ENCODE measurements at places on chromosomes 13 and 19.

DNA sequence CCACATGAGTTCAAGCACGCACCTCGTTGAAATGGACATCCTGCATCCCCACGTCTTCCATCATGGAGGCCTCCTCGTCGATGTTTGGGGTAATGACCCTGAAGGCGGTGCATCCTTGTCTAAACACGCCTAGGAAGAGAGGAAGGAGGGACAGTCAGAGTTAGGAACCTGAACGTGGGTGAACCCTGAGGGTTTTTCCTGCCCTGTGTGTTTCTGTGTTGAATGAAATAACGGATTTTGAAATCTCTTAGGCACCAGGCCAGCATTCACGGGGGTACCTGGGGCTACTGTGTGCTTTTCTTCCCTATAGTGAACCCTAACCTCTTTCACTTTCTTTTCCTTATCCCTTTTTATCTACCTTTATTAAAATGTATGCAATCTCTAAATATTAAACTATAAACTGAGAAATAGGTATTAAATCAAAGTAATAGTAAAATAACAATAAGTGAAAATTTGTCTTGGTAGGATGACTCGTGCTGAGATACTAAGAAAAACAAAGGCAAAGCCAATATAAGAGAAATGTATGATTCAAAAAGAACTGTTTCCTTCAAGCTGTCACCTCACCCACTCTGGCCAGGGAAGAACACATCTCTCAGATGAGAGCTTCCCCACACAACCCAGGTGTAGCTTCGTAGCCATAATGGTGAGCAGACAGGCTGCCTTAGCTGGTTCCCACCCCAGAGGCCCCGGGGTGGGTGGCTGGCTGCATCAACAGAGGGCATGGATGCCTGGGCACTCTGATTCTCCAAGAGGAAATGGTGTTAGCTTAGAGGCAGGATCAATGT lies 72.1 kb upstream of the SLC15A1 start:
- no peak for DNase-seq

GRCh38 chr13:27120811-27121210 lies 50.8 kb downstream of the USP12 start:
- DNase-seq = no peak

DNA sequence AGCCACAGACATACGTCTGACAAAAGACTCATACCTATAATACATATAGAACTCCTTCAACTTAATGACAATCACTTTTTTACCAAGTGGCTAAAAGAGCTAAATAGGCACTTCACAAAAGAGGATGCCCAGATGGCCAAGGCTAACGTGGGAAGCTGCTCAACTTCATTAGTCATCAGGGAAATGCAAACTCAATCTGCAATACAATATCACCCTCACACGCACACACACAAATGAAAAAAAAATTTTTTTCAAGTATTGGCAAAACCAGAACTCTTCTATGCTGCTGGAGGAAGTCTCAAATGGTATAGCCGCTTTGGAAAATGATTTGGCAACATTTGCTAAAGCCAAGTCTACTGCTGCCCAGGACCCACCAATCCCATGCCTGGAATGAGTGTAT lies 14.6 kb upstream of the DNMT1 start:
- no peak for DNase-seq

DNA sequence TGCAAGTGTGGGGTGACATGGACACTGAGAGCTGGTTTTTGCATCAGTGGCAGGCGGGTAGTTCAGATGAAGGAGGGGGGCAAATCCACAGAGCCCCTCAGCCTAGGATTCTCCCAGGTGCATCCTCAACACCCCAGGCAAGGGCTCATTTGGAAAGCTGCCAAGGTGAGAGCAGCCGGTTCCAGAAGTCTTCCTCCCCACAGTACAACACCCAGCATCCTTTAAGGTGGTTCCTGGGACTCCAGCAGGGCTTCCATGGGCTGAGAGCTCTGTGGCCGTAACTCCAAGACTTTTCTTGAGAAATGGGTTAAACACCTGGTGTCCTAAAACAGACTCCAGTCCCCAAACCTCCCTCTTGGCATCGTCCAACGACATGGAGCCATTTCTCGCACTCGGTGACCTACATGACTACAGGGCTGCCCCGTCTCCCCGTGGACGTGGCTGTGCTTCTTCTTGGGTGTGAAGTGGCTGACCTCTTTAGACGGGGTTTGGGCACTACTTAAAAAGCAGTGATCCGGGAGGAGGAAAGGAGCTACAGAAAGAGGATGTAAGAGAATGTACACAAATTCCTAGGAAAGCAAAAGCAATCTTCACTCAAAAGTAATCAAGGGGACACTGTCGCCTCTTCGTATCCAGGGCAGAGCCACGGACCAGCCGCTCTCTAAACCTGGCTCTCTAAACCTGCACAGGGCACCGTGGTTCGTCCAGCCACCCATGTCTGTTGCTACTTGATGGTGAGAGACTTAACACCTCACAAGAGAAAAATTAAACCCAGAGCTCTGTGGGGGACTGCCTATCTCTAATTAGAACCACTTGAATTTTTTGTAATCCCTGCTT lies 25.5 kb downstream of the RANBP3 start:
- DNase-seq = no peak

GRCh38 chr13:51995677-51996551 lies 15.3 kb downstream of the ATP7B start:
- no peak for DNase-seq

GRCh38 chr13:25752957-25753551 lies 298.8 kb downstream of the SHISA2 start:
- peak; percentile 50 for DNase-seq

- DNase-seq = no peak
These were observed 56.0 kb downstream of the IFT88 start for GRCh38 chr13:20623000-20623399.

DNA sequence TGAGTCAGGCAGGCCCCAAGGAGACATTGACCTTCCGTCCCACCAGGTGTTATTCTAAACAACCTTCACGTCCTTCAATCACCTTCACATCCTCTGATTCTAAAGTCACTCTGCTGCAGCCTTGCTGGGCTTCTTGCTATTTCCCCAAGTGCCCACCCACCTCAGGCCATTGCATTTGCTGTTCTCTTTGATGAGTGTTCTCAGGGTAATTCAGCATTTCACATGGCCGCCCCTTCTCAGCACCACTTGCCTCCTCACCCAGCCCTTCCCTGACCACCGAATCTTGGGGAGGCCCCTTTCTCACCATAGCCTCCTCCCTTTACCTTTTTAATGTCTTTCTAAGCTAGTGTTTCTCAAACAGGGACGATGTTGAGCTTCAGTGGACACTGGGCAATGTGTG lies 4.6 kb downstream of the ZNF805 start:
- no peak for DNase-seq

DNA sequence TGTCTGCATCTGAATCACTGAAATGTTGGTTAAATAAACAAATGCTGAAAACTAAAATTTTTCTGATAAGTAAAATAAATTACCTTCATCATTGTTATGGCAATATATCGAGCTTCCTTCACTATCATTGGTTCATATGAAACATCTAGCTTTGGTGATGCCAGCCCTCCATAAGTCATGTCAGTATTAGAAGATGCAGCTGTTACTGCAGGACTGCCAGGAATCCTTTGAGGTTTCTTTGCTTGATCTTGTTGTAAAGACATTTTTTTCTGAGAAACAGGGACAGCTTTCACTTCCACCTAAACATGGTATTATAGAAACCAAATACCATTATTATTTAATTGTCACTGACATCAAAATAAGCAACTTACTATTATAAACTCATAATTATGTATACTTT lies 123.7 kb upstream of the FBXL3 start:
- no peak for DNase-seq

GRCh38 chr13:45828256-45828968 lies 23.1 kb downstream of the SIAH3 start:
- DNase-seq = no peak

GRCh38 chr19:34667349-34668076 lies 9.4 kb downstream of the SCGB2B2 start:
- DNase-seq = no peak
